Umbilical cord (tissue), 2 donors: ENCODE measurements at places on chromosomes 2 and 18. TPM values are rescaled to one million over a fixed set of nuclear protein-coding genes. Genes with fewer than 3 reads are reported as not detected.

DNA sequence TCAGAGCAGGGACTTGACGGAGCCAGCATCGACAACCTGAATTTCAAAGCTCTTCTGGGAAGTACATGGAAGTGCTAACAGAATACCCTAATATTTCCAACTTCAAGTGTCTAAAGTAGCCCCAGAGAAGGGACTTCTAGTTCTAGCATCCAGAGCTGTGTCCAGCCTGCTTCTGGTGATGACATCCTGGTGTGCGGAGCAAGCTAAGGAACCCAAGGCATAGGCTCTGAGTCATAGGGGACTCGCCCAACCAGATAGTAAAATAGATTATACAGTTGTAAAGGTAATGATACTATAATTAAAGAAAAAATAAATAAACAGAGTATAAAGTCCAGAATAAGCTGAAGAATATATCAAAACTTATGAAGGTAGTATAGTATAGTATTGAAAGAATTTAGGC, 108.1 kb upstream of the SERPINE2 start:
- DNase-seq = no peak

DNA sequence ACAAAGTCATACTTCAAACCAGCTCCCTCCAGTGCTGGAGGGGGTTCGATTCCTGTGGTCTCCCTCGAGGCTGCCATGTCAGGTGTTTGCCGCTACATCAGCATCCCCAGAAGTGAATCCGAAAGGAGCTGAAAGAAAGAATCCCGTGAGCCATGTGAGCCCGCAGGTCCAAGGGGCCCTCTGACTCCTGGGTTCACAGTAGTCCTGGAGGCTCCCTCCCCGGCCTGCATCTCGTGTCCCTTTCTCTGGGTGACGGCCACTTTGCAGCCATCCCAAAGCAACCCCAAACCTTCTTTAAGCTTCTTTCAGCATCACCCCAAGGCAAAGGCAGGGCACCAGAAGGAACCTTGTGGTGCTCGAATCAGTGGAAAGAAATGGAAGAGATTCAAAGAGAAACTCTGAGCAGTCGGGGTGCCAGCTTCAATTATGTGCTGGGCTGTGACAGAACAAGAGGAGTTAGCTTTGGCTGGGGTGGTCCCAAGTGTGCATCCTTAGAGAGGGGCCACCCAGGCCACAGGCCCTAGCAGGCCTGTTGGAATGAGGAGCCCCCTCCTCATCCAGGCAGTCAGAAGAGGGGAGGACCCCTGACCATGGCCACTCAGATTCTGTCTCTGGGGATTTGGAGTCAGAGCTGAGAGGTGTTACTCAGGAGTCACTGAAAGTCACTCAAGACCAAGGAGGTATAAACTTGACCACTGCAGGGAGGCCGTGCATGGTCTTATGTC, 59.7 kb downstream of the CIB4 start:
- DNase-seq = no peak

GRCh38 chr2:107932488-107932887, 53.8 kb upstream of the SLC5A7 start:
- peak; percentile 90 for DNase-seq

DNA sequence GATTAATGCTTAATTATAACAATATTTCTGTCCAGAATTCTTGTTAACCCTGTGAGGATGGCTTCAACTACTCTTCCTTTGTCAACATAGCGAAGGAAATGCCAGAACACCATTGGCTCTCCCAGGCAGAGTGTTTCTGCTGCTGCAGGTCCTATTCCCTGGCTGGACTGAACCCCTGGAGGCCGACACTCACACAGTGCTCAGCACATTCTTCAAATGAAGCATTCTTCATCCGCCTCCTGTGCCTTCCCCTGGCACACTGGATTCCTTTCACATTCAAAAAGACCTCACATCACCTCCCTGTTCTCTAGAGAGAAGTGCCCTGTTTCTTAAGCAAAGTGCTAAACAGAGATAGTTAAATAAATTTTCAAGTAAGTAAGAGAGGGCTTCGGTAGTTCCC, 187.3 kb upstream of the MSH6 start:
- DNase-seq = no peak

Gene CKAP2L
- 4.1 TPM for total RNA-seq

- DNase-seq = no peak
These were observed 35.1 kb downstream of the NLRC4 start for GRCh38 chr2:32229635-32230034.
